ENCODE measurements at places on chromosomes 16 and 17.

GRCh38 chr16:4316864-4317531, 1.1 kb downstream of the GLIS2 start:
- DNase-seq: no peak

GRCh38 chr16:24440306-24440705, 99.1 kb upstream of the RBBP6 start:
- DNase-seq: no peak

DNA sequence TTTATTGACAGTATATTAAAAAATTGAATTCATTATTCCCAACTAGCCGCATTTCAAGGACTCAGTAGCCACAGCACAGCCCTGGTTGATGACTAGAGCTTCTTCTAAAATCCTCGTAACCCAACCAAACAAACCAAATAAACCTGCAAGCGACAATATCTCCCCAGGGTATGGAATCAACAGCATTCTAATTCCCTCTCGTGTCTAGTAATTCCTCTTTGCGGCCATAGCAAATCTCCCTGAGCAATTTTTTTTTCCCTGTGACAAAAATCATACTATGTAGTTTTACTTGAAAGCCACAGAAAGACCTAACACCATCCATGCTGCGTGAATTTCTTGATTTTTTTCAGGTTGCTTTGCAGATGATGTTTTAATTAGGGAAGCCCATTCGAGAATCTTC, 143.4 kb upstream of the MYOCD start:
- DNase-seq: no peak

GRCh38 chr17:8747742-8748141, 3.1 kb upstream of the CCDC42 start:
- DNase-seq: no peak

DNA sequence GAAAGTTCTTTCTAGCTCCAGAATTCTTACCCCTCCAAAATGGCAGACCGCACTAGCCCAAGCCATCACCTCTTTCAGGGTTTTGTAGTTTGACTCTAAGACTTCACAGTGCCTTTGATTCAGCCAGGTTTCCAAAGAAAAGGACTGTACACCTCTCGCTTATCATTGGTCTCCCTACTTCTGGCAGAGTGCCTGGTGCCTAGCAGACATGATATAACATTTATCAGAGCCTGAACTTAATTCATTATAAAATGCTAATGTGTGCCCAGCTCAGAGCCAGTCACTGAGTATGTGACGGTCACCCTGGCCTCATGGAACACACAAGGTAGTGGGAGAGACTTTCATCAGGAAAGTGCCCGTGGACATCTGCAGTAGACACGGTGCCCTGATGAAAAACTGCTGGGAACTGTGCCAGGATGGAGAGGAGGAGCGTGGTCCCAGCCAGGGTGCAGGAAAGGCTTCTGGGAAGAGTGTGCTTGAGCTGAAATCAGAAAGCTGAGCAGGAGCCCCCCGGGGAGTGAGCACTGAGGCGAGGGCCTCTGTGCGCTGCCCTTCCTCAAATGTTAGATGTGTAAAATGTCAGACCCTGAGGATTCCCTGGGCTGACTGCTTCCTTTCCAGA, 34.3 kb upstream of the LGALS9 start:
- no peak for DNase-seq

DNA sequence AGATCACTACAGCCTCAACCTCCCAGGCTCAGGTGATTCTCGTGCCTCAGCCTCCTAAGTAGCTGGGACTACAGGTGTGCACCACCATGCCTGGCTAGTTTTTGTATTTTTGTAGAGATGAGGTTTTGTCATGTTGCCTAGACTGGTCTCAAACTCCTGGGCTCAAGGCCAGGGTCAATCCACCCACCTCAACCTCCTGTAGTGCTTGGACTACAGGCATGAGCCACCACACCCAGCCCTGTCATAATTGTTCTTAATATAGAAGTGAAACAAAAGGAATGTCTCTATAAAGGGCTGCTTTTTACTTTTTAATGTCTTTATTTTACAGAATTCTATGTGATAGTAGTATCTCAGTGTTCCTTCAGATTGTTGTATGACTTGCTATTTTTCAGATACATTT, 345.2 kb upstream of the TBX2 start:
- no peak for DNase-seq

- no peak for DNase-seq
Measured at GRCh38 chr17:27518048-27518447, 61.8 kb downstream of the KSR1 start.

DNA sequence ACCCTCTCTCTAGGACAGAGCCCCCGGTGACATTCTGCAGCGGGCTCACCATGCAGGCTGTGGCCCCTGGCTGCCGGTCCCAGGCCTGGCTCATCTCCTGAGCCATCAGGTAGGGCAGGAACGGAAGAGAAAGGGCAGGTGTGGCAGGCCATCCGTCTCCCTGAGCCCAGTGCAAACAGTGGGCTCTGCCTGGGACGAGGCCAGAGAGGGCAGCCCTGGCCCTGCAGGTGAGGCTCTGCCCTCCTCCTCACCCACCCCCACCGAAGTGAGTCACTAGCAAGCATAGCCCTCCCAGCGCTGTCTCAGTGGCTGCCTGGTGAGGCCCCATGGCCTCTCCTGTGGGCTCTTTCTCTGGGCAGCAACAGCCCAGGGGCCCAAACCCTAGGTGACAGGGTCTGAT, 14.5 kb downstream of the OTOP3 start:
- no peak for DNase-seq

GRCh38 chr17:50834429-50835300, 721 bp upstream of the WFIKKN2 start:
- no peak for DNase-seq

DNA sequence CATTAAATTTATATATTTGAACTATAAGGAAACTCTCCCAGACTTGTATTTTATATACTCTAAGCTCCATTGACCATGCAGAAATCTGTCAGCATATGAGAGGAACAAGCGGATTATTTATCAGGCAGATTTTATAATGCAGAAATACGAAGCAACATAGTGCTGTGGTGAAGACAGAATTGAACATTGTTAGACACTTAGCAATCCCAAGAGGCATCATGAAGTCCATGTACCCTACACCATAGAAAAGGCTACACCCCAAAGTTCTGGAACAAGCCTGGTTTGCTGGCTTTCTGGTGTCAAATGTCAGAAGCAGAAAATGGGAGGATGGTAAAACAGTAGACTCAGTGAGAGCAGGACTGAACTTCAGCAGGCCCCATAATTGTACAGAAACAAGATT, 241.1 kb downstream of the PRKCA start:
- no peak for DNase-seq

DNA sequence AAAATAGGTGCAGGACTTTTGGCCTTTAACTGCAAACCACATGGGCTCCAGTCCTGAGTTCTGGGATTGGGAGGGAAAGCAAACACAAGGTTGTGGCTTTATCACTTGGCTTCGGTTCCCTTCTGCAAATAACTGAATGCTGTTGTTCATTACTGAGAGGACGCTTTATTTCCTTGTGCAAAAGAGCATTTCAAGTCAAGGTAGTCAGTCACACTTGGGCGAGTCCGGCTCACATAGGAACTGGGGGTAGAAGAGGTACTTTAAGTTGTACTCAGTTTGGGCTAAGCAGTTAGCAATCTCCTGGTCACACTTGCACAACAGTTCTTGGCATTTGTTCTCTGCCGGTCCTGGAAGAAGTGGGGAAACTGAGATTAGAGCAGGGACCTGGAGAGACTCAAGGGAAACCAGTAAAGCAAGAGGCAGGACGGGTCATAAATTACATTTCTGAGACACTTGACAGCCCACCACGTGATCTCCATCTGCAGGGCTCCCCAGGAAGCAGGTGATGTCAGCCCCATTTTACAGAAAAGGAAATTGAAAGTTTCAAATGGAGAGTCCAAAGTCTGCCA, 21.6 kb downstream of the PLA2G10 start:
- DNase-seq: no peak

- DNase-seq: no peak
Measured at GRCh38 chr16:21659124-21659523, 4.6 kb upstream of the OTOA start.

Measured in central memory CD4-positive, alpha-beta T cell (primary cell).